Renal cortex interstitium (tissue), 15 donors: ENCODE measurements at places on chromosomes 13 and 19.

GRCh38 chr13:95793781-95794180 is 116.8 kb downstream of the DNAJC3 start:
- no peak for DNase-seq

DNA sequence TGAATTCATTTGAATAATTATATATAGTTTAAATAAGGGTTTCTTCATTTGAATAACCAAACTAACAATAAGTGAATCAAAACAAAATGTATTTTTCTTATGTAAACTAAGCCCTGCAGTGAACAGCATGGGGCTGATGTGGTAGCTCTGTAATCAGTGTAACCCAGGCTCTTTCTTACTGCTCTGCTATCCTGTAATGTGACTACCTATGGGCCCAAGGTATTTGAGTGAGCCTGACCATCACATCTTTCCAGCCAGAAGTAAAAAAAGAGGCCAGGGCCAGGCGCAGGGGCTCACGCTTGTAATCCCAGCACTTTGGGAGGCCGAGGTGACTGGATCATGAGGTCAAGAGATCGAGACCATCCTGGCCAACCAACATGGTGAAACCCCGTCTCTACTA is 494.6 kb downstream of the DCT start:
- no peak for DNase-seq

DNA sequence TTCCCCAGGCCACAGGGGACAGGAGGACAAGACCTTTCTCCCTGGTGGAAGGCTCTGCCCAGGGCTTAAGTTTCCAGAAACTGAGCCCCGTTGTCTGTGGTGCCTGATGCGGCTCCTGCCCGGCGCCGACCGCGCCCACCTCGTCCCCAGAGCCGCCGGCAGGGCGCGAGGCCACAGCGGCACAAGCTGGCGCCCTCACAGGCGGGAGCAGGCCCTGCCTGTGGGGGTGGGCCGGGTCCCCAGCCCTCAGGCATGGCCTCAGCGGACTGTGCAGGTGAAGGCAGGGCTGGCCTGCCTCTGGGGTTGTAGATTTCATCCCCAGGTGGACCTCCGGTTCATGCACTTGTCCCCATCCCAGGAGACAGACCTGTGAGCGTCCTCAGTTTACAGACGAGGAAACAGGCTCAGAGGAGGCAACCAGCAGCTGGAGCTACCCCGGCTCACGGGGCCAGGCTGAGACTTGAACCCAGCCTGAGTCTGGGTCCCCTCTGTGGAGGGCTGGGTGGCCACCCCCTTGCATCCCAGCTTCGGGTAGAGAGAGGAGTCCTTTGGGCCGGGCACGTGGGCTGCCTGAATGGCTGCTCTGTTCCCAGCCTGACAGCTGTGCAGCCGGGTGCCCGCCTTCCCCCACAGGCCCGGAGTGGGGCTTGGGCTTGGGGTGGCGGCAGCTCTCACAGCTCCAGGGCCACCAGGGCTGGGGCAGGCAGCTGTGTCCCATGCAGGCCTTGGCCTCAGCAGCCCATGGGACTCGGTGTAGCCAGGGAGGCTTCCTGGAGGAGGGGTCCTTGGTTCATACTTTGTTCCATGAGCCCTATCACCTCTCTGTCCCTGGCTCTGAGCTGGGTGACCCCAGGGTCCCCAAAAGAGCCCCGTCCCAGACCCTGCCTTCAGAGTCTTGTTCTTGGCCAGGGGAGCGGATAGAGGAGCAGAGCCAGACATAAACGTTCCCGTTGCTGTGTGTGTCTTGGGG is 26.8 kb downstream of the PIAS4 start:
- DNase-seq: no peak

GRCh38 chr13:24083722-24084421 is 76.6 kb upstream of the SPATA13 start:
- peak; percentile 78 for DNase-seq

DNA sequence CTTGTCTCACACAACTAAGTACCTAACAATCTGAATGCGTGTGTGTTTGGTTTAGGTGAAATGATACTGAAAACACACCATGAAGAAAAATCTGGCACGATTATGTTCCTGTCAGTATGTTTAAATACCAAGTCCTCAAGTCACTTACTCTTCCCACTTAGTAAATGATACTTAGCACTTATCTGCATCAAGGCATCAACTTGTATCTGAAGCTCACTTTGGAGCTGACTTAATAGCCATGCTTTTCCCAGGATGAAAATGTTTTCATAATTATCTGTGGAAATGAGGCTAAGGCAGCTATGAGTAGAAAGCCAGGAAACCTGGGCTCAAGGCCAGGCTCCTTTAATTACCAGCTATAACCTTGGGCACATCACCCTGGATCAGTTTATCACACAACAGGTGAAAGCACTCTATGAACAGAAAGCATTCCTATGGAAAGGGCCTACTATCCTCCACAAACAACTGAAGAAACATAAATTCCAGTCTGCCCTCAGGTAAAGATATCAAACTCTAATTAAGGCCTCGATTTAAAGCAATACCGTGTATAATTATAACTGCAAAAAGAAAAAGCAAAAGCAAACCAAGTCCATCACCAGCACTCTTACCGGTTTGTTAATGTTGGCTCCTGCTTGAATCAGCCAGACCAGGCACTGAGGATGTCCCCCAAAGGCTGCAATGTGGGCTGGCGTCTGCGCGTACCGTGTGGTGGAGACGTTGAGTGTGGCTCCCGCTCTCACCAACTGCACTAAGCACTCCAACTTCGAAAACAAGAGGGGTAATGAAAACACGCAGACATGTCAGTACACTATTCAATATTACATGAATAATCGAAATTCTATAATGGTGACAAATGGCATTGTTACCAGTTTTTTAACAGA is 4.6 kb downstream of the ANKRD10 start:
- DNase-seq: no peak

DNA sequence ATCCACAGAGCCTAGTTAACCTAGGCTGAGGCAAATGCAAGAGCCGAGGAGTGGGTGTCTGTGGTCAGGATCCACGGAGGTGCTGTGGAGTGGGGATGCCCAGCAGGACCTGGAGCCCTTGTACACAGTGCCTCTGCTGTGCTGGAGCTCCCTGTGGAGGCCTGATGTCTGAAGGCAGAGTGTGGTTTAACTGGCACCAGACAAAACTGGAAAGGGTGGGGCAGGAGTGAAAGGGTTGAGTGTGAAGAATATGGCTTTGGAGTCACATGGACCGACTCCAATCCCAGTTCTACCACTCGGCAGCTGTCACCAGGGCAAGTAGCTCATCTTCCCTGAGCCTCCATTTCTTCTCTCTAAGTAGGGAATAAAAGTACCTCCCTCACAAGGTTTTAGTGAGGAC is 60.3 kb upstream of the GPR12 start:
- DNase-seq: no peak

DNA sequence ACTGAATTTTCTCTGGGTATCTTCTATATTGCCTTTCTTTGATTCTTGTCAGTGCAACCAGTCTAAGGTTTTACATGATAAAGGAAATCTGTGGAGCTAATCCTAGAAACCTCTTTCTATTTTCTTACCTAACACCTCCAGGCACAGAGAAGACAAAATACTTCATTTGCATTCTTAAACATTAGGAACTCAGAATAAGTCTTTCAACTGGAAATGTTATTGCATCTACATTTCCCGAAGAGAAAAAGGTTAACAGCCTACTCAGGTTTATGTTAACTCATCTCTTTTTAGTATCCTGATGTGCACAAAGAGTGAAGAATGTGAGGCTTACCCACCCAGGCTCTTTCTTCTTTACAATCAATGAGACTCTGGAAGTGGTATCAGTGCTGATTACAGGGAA is 106.7 kb downstream of the PCCA start:
- DNase-seq: no peak

GRCh38 chr19:51830274-51830673 is 35.3 kb downstream of the FPR3 start:
- DNase-seq: no peak

DNA sequence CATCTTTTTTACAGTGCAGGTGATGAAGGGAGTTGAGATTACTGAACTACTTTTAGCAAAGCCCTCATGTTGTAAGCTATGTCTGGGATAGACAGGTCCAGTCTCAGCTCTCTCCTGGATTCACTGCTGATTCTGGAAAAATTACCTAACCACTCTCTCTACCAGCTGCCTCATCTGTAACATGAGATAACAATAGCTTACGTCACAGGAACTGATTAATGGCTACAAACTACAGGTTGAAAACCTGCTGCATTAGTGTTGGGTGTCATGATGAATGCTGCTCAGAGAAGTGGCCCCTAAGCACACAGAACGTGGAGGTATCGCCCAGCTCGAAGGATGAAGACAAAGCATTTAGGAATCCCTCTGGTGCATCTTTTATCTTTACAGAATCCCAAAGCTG is 277.8 kb downstream of the ABCC4 start:
- DNase-seq: no peak

GRCh38 chr13:26053418-26053980 is 1.7 kb upstream of the SHISA2 start:
- DNase-seq: no peak

GRCh38 chr13:82963226-82964099 is 918.8 kb downstream of the SLITRK1 start:
- no peak for DNase-seq

DNA sequence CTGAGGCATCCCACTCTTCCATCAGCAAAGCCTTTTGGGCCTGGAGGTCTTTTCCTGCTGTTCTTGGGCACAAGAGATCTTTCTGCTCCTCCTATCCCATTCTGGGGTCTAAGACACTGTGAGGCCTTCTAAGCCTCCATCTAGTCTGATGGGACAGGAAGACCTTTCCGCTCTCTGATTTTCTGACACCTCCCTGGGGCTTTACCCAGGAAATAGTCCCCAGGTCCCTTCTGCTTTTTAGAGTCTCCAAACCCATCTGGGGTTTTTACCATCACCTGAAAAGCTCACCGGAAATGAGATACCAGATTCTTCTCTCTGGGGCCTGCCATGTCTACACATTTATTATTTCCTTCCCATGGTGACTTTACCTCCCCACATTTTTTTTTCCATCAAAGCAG is 21.1 kb downstream of the CLEC17A start:
- DNase-seq: no peak

DNA sequence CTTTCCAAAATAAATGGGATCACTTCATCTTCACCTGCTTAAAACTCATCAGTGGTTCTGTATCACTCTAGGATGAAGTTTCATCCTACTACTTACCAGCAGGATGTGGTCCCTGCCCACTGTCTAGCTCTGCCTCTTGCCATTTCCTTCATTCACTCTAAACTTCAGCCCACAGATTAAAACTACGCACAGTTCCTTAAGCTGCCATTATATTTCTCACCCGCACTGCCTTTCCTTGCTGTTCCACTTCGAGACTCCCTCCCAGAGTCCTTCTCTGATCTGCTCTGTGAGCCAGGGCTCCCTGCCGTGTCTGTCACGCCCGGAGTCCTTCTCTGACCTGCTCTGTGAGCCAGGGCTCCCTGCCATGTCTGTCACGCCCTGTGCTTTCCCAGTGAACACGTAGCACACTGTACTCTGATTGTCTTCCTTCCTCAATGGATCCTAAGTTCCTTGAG is 52.0 kb upstream of the NPAS1 start:
- no peak for DNase-seq

DNA sequence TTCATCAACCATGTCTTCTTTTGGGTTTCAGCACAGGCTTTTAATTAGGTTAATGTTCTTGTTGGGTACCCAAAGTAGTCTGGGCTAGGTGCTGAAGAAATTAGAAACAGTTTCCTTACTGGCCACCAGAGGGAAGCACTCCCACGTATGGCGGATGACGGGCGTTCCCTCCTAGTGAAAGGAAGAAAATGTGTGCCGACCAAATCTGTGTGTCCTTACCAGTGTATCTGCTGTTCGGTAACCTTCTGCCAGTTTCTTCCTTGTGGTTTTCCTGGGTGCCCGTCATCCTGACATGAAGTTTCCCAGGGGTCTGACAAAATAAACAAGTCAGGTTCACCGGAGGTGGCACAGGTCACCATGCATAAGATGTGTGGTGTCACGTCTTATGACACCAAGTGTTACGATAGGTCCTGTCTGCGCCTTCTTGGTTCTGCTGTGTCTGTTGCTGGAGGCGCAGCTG is 6.0 kb upstream of the WDR88 start:
- DNase-seq: no peak

DNA sequence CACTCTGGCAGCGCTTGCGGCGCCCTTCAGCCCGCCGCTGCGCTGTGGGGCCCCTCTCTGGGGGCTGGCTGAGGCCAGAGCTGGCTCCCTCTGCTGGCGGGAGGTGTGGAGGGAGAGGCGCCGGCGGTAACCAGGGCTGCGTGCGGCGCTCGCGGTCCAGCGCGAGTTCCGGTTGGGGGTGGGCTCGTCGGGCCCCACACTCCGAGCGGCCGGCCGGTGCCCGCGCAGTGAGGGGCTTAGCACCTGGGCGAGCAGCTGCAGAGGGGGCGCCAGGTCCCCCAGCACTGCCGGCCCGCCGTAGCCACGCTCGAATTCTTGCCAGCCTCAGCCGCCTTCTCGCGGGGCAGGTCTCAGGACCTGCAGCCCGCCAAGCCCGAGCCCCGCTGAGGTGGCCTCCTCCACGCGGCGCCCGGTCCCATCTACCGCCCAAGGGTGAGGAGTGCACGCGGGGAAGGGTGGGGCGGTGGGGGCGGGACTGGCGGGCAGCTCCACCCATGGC is 879.0 kb upstream of the SLITRK5 start:
- DNase-seq: no peak
